EH (cell line): ENCODE measurements at places on chromosomes 16 and 17.

GRCh38 chr17:14593956-14594355 is 293.1 kb downstream of the HS3ST3B1 start:
- DNase-seq = peak; percentile 35

DNA sequence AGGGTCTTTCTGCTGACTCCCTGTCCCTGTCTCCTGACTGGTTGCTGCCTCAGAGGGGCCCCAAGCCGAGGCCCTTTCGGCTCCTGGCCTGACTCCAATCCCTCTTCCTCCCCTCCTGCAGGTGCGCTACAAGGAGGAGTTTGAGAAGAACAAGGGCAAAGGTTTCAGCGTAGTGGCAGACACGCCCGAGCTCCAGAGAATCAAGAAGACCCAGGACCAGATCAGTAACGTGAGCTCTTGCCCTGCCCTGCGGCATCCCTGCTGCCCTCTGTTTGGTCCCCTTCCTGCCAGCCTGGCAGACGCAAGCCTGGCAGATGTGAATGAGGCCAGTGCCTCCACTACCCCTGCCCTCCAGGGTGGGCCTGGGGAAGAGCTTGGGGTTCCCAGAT is 27.1 kb upstream of the LASP1NB start:
- DNase-seq = no peak

GRCh38 chr17:77543801-77544200 is 403.0 kb downstream of the SEC14L1 start:
- no peak for DNase-seq

- DNase-seq = no peak
Measured at GRCh38 chr16:67872131-67872630, 671 bp upstream of the EDC4 start.

- DNase-seq = no peak
Measured at GRCh38 chr17:80961541-80962330, 29.9 kb upstream of the CHMP6 start.

GRCh38 chr16:80976946-80977345 is 29.7 kb downstream of the CMC2 start:
- DNase-seq = no peak

DNA sequence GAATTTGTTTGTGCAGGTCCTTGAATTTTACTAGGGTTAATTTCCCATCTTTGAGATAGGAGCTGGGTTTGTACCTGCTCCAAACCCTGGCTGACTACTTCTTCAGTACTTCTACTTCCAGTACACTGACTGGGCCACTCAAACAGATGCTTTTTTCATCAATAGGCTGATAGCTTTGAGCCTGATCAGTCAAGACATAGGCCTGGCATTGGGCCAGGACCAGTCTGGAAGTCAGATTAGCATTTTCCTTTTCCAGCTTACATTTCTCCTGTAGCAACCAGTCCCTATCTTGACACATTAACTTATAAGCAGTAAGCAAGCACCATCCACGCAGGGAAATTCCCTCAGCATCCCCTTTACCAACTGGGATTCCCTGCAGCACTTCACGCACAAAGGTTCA is 7.5 kb upstream of the TMEM101 start:
- no peak for DNase-seq

DNA sequence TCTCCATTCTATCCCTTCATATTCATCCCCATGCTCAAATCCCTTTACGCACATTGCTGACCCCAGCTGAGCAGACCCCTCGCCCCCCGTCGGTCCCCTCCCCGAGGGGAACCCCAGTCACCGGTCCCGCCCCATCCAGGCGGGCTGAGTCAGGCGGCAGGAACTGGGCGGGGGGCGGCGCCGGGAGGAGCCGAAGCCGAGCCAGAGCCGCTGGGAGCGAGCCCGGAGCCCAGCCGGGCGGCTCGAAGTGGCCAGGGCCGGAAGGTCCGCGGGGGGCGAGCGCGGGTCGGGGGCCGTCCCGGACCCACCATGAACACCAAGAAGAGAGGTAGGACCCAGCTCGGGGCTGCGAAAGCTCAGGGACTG is 8.6 kb downstream of the RIPOR1 start:
- peak; percentile 66 for DNase-seq

- peak; percentile 31 for DNase-seq
Measured at GRCh38 chr17:35286120-35286781, 43.4 kb downstream of the SLFN5 start.

- no peak for DNase-seq
Measured at GRCh38 chr16:71387045-71387871, 28.7 kb downstream of the CALB2 start.

DNA sequence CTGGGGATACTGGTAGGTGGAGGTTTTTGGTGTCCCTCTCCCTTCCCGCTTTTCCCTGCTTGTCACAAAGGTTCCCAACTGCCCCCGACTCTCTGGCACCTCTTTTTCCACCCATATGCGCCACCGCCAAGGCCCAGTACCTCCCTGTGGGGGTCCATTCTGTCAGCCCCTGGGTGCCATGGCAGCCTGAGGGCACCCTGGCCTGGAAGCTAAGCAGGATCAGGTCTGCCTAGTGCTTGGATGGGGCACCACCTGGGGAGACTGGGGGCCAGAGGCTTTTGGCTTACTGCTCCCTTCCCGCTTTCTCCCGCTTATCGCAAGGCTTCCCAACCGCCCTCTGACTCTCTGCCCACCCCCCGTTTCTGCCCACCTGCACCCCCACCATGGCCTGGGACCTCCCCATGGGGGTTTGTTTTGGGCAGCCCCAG is 2286.4 kb downstream of the TP53TG3F start:
- no peak for DNase-seq

DNA sequence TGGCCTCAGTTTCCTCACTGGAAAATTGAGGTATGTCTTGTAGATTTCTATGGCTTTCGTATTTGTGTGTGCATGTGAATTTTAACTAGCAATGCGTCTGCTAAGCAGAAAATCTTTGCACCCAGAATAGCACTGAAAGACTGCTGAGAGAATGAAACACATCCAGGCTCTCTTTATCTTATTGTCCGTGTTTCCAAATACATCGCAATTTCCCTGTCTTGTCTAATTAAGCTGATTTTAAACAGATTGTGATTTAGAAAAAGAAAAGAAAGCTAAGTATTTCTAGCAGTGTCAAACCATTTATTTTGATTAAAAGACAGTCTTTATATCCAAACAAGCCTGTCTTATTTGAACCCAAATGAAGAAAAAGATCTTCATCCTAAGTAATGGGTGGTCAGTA is 168.6 kb downstream of the PMP22 start:
- DNase-seq = no peak

DNA sequence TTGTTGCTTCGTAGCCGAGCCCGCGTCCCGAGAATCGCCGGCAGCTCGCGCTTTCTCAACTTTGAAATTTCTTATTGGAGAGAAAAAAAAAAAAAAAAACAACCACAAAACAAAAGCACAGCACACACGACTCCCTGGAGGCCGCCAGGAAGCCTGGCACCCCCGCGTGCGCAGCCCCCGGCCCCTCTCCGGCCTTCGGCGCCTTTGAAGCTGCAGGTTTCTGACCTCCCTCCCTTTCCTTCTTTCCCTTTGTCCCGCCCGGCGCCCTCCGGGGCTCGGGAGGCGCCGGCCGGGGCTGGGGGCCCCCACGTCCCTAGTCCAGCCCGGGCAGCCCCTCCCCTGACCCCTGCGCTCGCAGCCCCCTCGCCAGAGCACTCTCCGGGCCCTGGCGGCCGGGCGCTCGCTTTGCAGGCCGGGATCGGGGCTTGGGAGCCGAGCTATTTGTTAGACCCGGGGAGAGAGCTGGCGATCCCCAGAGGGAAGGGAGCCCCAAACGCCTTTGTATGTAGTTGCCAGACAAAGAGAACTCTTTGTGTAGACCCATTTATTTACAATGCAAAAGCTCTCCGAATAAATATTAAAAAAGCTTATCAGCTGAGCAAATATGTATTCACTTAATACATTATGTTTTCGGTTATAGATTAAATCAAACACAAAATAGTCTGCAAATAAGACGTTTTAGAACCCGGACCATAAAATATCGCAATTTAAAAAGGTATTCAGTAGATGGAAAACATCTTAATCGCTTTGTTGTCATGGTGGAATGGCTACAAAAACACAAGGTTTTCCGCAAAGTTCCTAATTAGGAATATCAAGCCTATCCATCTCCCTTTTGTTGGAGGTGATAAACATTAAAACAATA is 2.3 kb downstream of the BAHCC1 start:
- DNase-seq = peak; percentile 66

GRCh38 chr17:50866950-50867362 is 802 bp upstream of the TOB1 start:
- no peak for DNase-seq

DNA sequence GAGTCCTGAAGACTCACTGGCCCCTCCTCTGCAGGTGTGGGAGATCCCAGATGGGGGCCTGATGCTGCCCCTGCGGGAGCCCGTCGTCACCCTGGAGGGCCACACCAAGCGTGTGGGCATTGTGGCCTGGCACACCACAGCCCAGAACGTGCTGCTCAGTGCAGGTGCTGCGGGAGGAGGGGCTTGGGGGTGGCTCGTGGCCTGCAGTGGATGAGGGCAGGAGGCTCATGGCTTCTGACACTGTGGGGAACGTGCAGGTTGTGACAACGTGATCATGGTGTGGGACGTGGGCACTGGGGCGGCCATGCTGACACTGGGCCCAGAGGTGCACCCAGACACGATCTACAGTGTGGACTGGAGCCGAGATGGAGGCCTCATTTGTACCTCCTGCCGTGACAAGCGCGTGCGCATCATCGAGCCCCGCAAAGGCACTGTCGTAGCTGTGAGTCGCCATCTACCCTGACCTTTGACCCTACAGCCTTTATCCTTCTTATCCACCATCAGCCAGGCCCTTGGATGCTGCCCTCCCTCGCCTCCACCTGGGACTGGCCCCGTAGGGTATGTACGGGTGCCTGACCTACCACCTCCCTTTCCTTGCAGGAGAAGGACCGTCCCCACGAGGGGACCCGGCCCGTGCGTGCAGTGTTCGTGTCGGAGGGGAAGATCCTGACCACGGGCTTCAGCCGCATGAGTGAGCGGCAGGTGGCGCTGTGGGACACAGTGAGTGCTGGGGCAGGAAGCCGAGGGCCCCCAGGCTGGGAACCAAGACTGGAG is 3.6 kb downstream of the CORO1A start:
- DNase-seq = peak; percentile 44

DNA sequence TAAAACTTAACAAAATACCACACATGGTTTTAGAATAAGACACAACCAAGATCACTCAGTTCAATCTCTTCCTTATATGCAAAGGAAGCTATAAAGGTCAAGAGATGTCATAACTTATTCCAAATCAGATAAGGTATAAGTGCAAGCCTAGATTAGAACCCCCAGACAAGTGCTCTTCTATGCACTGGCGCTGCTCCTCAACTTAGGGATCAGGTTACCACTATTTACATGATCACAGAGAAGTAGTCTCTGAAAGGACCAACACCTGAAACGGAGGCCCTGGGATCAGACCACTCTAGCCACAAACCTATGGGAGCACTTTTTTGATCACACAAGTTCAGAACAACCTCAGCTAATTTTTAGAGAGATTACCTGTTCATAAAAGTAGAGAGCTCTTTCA is 16.6 kb downstream of the COPS3 start:
- DNase-seq = no peak

DNA sequence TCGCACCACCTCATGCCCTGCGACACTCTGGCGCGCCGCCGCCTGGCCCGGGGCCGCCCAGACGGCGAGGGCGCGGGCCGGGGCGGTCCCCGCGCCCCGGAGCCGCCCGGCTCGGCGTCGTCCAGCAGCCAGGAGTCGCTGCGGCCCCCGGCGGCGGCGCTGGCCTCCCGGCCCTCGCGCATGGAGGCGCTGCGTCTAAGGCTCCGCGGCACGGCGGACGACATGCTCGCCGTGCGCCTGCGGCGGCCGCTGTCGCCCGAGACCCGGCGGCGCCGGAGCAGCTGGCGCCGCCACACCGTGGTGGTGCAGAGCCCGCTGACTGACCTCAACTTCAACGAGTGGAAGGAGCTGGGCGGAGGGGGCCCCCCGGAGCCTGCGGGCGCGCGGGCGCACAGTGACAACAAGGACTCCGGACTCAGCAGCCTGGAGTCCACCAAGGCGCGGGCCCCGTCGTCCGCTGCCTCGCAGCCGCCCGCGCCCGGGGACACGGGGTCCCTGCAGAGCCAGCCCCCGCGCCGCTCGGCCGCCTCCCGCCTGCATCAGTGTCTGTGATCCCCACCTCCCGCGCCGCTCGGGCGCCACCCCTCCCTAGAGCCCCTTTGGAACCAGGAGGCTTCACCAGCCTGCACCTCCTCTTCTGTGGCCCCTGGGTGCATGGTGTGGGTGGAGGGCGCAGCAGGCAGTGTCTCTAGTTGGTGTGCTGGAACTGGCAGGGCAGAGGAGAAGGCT is 82.3 kb downstream of the ARHGAP23 start:
- peak; percentile 54 for DNase-seq

DNA sequence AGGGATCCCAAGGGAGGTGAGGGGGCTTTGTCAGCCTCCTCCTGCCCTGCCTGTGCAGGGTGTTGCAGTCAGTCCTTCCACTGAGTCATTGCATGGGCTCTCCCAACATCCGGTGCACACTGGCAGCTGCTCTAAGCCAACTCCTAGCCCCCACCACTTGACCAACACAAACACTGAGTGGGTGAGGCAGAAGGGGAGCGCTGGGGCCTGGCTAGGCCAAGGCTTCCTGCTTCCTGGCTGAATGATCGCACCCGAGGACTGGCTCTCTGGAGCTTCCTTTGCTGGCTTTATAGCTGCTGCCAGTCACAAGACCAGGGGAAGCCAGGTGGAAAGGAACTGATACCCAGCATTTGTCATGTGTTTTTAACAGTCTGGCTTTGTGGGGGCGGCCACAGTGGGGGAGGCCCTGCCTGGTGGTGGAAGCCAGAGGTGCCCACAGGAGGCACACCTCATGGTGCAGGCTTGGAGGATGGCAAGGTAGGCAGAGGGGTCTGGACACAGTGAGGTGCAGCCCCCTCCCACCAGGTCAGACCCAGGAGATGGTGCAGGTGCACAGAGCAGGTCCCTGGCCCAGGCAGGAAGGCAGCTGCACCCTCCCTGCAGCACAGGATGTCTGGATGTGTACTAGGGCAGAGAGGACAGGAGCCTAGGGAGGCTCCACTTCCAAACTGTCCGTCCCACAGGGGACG is 6.8 kb downstream of the MPG start:
- peak; percentile 96 for DNase-seq
